ENCODE measurements at places on chromosomes 7 and 10.

- no peak for DNase-seq
These were observed 67.5 kb upstream of the ARHGAP21 start for GRCh38 chr10:24791084-24791726.

GRCh38 chr10:47241946-47242867 is 57.8 kb upstream of the GDF10 start:
- no peak for DNase-seq

DNA sequence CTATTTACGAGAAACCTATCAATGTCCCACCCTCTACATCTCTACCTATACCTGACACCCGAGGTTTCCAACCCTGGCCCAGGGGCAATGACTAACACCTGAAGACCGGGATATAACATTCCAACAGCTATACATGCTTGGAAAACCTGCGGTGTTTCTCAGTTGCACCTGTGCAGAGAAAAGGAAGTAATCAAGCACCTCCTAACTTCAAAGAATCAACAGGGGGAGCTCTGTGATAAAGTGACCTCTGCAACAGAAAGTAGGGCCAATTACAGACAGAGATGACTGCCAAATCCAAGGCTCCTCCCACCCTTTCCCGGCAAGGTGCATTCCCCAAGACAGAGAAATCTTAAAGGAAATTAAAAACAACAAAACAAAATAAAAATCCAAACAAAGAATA is 41.3 kb downstream of the CCDC6 start:
- no peak for DNase-seq

GRCh38 chr7:11612737-11613136 is 219.3 kb downstream of the THSD7A start:
- no peak for DNase-seq

GRCh38 chr10:131418681-131419080 is 107.2 kb upstream of the TCERG1L start:
- DNase-seq = no peak

DNA sequence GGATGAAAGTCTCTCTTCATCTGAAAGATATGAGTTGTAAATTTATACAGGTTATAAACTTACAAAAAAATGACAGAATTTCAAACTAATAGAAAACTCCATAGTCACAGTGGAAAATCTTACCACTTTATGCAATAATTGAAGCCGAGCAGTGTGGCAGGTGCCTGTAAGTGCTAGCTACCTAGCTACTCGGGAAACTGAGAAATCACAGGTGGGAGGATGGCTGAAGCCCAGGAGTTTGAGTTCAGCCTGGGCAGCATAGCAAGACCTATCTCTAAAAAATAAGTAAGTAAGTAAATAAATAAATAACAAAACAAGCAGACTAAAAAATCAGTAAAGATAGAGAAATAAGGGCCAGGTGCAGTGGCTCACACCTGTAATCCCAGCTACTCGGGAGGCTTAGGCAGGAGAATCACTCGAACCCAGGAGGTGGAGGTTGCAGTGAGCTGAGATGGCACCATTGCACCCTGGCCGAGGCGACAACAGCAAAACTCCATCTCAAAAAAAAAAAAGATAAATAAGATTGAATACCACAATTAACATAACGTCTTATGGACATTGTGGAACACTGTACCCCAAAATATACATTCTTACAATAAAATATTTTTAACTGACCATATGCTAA is 61.9 kb downstream of the TRIM24 start:
- DNase-seq = no peak

DNA sequence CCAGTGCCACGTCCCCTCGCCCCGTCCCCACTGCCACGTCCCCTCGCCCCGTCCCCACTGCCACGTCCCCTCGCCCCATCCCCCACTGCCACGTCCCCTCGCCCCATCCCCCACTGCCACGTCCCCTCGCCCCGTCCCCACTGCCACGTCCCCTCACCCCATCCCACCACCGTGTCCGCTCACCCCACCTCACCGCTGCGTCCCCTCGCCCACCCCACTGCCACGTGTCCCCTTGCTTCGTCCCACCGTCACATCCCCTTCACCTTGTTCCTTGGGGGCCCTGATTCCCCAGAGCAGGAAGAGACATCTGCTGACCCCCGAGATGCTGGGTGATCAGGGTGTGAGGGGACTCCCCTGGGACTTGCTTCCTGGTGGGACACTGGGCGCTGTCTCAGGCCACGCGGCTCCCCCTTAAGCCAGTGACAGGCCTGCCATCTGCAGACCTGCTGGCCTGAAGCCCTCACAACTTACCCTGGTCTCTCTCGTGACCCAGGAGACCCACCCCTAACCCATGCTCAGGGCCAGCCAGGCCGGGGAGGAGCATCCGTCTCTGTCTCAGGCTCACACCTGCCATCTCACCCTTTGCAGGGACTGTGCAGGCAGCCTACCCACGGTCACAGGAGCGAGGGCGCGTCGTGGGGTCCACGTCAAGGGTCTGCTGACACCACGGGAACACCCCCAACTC is 260.4 kb downstream of the ELFN1 start:
- DNase-seq = no peak

GRCh38 chr10:33164060-33164709 is 170.3 kb downstream of the NRP1 start:
- DNase-seq = no peak

DNA sequence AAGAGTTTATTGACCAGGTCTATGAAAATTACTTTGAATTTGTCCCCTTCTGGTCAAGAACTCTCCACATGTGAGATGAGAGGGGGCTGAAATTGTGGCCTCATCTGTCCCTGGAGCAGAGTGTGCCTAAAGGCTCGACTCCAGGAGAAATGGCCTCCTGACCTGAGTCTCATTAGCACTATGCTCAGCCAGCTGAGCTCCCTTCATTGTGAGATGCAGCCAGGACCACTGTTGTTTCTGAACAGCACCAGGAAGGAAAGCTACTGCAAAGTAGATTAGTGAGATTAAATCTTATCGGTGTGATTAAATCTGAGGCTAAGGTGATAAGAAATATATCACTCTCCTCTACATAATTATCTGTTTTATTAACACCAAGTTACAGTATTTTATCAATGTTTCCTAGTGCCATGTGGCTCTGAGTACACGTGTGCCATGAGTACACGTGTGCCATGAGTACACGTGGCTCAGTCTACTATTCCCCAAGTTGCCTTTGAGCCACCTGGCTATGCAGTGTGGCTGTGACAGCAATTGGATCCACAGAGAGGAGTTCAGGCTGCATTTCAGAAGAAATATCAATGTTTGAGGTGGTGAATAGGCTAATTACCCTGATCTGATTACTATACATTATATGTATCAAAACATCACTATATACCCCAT is 126.9 kb downstream of the IPMK start:
- no peak for DNase-seq

DNA sequence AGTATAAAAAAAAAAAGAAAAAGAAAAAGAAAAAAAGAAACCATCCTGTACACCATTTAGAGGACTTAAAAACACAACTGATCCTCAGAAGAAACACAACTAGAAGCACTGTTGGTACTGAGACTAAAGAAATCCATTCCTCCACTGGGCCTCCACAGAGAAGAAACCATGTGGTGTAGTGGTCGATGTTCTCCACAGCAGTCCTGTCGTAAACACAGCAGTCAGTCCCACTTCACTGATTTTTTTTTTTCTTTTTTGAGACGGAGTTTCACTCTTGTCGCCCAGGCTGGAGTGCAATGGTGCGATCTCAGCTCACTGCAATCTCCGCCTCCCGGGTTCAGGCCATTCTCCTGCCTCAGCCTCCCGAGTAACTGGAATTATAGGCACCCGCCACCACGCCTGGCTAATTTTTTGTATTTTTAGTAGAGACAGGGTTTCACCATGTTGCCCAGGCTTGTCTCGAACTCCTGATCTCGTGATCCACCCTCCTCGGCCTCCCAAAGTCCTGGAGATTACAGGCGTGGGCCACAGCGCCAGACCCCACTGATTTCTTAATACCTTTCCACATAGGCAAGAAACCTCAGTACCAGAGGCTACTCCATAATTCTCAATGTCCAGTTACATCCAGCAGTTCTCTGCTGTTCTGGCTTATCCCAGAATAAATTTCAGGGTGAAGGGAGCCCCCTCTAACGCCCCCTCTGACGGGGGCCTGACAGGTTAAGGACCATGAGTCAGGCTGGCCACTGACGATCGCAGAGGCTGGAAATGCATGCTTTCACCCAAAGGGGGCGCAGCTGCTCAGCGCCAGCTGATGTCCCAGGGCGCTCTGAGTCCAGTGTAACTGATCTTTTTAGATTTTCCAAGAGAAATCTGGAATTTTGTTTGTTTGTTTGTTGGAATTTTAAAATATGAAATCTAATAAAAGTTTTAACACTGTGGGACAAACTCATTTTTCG is 24.8 kb upstream of the FFAR4 start:
- DNase-seq = no peak

DNA sequence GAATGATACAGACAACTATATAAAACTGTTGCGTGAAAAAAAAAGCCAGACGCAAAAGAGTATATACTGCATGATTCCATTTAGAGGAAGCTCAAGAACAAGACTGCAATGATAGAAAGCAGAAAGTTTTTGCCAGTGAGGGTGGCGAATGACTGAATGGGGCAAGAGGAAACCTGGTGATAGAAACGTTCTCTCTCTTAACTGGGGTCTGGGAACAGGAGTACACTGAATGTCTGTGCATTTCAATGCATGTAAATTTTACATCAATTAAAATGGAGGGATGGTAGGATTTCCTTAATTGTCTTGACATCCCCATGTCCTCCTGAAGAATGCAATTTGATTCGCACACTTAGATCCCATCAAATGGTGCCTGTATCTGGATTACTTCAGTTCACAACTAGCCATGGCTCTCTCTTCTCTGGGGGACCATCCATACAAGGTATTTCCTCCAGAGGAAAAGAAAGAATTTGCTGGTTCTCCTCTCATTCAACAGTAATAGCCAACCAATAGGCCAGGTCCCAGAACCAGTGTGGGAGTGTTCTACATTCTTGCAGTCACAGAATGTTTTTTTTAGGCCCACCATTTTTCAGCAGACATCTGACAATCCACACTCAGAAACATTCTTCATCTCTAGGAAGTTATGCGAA is 221.0 kb upstream of the KLF14 start:
- no peak for DNase-seq

DNA sequence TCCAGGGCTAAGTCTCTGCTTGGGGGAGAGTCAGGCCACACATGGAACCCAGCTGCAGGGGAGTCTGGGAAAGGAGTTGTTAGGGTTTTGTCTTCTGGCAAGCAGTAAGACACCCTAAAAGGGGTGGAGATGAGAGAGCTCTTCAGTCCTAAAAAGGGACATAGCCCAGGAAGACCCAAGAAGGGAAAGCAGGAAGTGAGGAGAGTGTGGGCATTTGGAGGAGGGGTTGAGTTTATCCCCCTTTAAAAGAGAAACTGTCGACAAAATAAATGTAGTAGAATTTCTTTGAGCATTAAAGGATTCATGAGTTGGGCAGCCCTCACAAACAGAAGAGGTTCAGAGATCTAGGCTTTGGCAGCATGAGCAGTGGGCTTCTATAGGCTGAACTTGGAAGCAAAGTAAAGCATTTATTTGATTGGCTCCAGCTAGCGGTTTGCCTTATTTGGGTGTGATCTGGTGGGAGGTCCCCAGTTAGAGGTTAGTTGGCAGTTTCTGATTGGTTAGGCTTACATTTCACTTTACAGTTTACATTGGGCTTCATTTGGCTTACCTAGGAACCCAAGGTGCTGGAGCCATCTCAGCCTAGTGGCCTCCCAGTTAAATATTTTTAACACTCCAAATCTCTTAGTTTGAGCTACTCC is 246.7 kb downstream of the CAMK1D start:
- no peak for DNase-seq

DNA sequence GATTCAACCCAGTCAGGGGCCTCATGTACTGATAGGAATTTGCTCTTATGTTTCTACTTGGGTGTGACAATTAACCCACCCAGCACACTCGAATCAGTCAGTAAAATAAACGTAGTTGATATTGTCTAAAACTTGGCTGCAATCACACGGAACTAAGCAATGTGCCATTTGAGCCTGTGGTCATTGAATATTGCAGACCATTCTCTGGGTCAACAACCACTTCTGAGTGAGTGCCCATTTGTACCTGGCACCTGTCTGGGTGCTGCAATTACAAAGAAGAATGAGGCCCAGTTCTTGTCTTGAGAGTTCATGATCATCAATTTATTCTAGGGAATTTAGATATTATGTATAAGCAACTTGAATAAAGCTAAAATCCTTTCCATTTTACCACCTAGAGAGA is 29.8 kb downstream of the NPY start:
- DNase-seq = no peak

DNA sequence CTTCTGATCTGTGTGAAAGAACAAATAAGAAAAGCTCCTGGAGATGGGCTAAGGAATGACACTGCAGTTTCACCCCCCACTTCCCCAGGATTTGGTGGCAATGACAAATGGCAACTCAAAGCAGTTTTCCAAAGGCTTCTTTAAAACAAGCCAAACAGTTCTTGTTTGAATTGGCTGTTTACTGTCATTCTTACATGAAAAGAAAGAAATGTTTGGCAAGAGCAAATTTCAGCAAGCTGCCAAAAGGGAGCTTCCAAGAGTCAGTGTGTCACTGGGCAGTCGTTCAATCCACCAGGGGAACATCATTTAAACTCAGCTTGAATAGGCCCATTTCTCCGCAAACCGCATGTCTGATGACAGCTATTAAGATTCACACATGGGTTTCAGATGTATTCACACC is 119.0 kb upstream of the RHOBTB1 start:
- peak; percentile 24 for DNase-seq

GRCh38 chr7:121385056-121385799 is 10.9 kb downstream of the FAM3C start:
- no peak for DNase-seq

DNA sequence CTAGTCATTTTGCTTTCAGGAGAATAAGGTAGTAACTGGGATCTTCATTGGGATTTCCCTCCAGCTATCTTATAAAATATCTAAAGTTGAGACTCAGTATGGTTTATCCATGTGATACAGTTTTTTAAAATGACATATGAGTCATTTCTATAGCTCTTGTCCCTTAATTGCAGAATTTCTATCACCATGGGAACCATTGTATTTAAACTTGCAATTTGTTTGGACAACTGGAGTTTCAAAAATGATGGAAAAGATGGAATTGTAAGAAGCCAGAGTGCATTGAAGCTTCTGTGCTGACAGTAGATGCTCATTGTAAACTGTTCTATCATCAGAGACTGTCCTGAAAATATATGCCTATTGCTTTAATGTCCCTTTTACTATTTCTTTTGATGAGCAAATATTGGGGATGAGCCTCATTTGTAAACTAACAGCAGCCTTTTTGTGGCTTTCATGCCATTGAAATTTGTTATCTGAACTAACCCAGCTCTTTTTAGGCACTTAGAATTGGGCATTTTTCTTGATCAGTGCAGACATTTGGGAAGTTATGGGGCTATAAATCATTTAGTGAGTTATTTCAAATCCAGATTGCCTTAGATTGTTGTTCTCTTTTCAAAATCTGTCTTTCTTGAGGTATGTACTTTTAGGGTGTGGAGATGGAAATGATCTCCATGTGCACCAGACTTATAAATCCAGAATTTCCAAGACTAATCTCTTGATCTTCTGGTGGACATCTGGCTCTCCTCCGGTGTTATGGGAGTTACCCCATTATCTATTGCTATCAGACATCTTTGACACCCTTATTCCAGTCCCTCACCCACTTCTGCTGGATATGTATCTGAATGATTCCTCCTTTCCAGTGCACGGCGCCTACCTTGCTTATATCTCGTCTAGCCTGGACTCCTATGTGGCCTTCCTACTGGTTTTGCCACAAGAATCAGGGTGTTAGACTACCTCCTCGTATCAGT is 159.0 kb downstream of the SND1 start:
- no peak for DNase-seq

Data from GM04503 (cell line).